ENCODE measurements at places on chromosomes 13 and 19.

GRCh38 chr13:22848539-22849052, 332.2 kb upstream of the SGCG start:
- DNase-seq: no peak

GRCh38 chr13:66378894-66379293, 851.2 kb downstream of the PCDH9 start:
- no peak for DNase-seq

DNA sequence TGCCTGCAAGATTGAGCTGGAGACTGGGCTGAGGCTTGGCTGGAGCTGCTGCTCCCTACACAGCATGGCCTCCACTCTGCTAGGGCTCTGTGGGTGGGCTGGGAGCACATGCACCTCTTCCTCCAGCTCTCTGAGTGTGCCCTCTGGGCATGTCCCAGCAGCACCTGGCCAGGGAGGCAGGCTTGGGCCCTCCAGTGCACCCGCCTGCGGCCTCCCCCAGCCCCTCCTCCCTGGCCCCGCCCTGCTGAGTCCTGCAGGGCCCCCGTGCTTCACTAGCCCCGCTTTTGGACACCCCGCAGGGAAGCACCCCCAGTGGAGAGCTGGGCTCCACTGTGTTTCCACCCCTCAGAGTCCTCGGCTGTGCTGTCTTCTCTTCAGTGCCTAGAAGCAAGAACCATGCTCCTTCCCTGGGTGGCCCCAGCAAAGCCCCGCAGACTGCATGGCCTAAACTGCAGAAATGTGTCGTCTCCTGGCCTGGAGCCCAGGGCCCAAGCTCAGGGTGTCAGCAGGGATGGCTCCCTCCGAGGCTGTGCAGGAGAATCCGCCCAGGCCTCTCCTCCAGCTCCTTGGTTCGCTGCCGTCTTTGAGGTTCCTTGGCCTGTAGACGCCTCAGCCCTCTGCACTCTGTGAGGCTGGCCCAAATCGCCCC, 5.0 kb upstream of the TEX29 start:
- DNase-seq: no peak

DNA sequence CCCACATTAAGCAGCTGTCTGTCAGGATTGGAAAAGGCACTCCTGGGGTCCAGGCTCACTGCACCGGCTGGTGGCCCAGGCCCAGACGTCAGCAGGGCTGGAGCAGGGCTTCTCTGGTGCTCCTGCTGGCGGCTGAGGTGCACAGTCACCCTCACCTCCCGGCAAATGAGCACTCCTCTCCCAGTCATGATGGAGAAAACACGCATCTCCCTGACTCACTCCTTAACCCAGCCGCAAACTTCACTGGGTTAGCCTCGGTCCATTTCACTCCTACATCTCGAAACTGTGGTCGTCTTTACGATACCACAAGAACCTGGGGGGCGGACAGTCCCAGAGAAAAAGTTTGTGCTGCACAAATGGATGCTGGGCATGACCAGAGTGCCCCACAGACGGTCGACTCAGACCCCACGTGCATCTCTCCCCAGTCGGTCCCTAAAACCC, 3.3 kb upstream of the RASA3 start:
- DNase-seq: no peak

DNA sequence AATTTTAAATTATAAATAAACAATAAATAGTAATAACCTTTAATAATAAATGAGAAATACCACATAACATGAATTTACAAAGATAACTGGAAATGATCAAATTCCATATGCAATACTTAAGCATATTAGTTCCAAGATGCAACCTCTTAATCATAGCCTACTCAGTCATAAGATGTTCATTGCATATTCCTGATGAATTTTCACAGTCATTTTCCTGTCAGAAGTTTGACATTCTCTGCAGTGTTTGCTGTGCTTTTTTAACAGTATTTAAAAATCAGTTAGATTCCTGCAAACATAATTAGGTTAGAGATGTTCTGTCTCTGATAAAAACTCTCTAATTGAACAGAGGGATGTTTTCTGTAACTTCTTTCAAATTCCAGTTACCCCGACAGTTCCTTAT, 28.6 kb upstream of the HTR2A start:
- DNase-seq: no peak

- no peak for DNase-seq
Measured at GRCh38 chr19:10736189-10736588, 18.3 kb downstream of the DNM2 start.

DNA sequence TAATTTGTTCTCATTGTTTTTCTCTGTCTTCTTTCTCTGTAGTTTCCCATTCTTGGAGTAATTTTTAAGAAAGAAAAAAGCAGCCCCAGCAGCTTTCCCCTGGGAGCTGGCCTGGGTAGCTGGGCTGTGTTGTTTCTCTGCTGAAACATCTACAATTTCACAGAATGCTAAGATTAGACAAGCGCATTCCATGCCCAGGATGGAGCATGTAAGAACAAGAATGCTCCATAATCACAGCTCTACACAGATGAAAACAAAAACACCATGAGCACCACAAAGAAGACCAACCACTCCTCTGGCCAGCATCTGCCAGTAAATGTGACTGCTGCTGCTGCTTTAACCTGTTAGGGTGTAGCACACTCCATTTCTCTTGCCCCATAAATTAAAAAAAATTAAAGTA, 239.2 kb upstream of the SLITRK1 start:
- DNase-seq: no peak

GRCh38 chr19:51258165-51259160, 7.6 kb downstream of the SIGLECL1 start:
- no peak for DNase-seq
